Cardiac muscle cell (in vitro differentiated cells and primary cell): ENCODE measurements at places on chromosomes 6 and 20. TPM values are rescaled to one million over a fixed set of nuclear protein-coding genes. Genes with fewer than 3 reads are reported as not detected.
A peak's percentile ranks its signal among the peaks of the same experiment; 100 is the strongest.

- no peak for DNase-seq
Observed at GRCh38 chr20:25076731-25077609, 5.0 kb downstream of the VSX1 start.

DNA sequence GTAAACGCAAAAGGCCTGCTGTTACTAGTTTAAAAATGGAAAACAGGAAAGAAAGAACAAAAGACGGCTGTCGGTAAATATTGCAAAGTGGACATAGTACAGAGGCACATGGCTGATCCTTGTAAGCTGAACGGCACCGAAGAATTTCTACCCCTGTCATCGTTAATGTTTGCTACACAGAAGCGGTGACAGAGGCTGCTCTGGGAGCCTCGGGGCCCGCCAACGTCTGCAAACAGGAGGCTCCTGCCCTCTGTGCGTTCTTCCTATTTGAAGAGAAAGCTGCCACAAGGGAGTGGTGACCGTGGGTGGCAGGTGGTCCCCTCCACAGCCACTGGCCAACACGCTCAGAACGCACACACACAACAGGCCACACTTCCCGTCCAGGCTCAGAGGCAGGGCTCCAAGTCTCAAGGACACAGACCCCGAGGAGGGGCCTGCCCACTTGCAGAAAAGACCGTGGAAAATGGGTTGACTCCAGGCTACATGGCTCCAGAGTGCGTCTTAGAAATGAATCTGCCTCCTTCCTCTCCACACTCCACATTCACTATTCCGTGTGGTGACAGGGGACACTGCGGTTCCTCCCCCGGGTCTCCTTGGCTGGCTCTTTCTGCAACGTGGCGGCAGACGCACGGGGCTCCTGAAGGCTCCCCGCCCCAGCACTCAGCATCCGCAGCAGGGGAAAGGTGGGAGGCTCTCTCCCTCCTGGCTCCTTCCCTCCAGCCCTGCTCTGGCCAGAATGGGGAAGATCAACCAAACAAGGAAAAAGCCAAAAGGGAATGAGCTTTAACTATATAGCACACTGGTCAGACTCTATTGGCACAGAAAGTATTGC is 64.5 kb downstream of the GMPR start:
- peak; percentile 27 for DNase-seq

The SFTA2 gene
- not detected in 2 replicates for total RNA-seq

- no peak for DNase-seq
Observed at GRCh38 chr20:34089655-34090345, 22.2 kb downstream of the EIF2S2 start.

DNA sequence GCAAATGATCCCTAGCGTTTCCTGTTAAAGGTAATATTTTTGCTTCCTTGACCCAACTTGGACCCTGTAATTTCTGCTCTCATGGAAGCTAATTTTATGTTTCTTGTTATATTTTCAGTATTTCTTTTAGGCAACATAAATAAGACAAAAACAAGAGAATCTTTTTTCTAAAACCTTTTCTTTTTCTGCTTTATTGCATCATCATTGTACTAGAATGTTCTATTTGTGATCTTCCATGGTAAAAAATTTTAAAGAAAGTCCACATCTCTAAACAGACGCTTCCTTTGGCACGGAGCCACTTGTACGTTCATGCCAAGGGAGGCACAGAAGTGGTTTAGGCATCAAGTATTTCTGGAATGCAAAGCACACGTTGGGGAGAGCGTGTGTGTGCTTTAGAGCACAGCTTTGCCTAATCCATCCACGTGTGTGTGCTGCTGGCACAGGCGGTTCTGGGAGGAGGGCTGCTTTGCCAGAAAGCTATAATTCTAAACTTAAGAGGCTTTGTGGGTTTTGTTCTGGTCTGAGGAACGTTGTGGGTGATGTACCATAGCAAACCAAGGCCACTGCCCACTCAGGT is 98.3 kb downstream of the SASH1 start:
- DNase-seq, result peak; percentile 98

- no peak for DNase-seq
Observed at GRCh38 chr20:34445177-34446065, 70.8 kb upstream of the DYNLRB1 start.

DNA sequence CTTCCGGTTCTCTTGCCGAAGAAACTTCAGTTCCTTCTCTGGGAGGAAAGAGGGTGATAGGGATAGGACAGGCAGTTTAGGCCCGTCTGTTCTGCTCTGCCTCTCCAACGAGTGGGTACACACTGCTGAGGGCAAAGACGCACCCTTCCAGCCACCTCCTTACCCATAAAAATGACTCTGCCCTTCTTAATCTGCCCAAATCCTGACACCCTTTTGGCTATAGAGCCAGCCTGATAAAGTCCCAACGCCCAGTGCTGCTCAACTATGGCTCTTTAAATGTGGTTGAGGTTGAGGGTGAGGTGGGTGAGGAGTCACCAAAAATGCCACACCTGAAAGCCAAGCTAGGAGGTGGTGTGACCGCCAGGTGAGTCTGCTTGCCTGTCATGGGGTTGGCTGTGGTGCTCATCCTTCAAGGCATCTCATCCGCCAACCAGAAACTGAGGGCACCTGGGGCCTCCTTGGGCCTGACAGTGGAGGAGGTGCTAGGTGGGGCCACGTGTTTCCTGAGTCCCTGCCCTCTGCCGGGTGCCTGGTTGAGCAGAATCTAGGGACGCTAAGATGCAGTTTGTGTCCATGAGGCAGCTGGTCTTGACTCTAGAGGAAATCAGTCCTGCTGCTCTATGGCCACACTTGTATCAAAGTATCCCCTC is 16.3 kb downstream of the CCDC167 start:
- no peak for DNase-seq

GRCh38 chr20:49811825-49812506 is 662 bp upstream of the SLC9A8 start:
- DNase-seq, result no peak

The CFAP61 gene
- total RNA-seq, result not detected in 2 replicates

DNA sequence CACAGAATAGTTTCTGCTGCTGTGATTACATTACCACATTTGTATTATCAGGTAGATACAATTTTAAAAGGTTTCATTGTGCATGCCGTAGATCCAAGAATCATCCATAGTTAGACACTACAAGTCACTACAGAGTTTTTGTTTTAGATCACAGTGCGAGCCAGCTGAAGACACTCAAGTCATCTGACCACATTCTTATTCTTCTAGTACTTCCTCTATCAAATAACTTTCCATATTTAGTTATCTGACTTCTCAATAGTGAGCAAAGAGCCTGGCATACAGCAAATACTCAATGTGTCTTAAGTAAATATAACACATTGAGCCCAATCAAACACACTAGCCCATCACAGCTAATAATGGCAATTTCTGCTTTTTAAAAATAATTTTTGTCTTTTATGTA is 195.4 kb downstream of the ASCC3 start:
- DNase-seq, result no peak

DNA sequence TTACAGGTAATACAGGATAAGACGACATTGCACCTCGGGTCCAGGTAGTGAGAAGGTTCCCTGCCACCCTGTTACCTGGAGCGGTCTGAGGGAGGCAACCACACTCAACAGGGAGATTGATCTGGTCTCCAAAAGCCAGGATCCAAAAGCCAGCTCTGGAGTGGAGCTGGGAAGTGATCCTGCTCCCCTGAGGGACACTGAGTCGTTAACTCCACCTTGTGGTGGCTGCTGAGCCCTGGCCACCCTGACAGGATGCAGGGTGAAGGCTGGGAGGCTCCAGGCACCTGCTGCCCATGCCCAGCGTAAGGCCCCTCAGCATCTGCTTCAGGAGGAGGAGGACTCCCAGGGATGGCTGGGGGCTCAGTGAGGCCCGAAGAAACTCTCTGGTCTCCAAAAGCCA is 38.7 kb upstream of the SLC22A2 start:
- DNase-seq, result peak; percentile 4

GRCh38 chr6:135094403-135094821 is 39.8 kb upstream of the HBS1L start:
- no peak for DNase-seq

GRCh38 chr6:135519348-135519747 is 21.8 kb upstream of the AHI1 start:
- DNase-seq, result no peak

- DNase-seq, result no peak
Observed at GRCh38 chr6:118216751-118217150, 309.7 kb downstream of the SLC35F1 start.

- no peak for DNase-seq
Observed at GRCh38 chr20:2518558-2518957, 9.8 kb upstream of the ZNF343 start.

DNA sequence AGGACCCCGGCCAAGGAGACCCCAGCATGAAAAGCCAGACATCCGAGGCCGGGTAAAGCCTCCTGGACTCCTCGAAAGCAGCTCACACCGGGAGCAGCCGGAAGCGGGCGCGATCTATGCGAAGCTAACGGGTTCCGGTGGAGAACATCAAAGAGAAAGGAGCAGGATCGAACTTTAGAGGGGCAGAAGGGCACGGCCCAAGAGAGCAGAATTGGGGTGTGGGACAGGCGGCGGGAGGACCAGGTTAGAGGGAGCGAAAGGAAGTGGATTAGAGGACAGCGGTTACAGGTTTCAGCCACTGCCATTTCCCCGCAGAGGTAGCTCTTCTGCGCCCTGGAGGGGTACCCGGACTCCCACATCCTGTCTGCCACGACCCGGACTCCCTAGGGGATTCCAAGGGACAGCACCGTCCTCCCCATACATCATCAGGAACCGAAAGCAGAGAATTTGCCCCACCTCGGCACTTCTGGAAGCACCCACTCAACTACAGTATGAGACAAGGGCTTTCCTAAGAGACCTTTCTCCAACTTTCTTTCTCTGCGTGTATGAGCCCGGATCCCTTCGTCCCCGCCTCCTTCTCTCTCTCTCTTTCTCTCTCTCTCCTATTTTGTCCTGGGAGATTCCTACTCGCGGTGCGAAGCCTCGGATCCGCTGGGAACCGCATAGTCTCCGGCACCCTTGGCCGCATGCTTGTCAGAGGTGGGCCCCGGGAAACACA is 507 bp upstream of the VGLL2 start:
- DNase-seq, result peak; percentile 16

DNA sequence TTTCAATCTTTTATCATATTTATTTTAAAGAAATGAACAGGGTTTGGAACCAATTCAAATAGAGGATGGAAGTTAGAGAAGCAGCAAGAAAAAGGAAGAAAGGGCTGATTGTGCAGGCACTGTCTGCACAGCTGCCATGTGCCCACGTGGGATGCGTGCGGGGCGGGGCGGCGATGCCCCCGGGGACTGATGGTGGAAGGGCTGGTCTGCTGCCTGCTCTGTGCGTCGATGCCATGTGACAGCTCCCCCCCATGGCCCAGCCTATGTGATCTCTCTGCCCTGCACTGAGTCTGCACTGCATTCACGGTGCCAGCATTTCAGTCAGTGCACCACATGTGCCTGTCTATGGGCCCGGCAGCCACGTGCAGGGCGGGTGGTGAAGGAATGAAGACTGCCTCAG is 96.4 kb downstream of the IRF4 start:
- no peak for DNase-seq

GRCh38 chr20:38243709-38244020 is 16.9 kb downstream of the KIAA1755 start:
- DNase-seq, result no peak

- DNase-seq, result peak; percentile 52
Observed at GRCh38 chr6:159788753-159789376, 537 bp downstream of the TCP1 start.

DNA sequence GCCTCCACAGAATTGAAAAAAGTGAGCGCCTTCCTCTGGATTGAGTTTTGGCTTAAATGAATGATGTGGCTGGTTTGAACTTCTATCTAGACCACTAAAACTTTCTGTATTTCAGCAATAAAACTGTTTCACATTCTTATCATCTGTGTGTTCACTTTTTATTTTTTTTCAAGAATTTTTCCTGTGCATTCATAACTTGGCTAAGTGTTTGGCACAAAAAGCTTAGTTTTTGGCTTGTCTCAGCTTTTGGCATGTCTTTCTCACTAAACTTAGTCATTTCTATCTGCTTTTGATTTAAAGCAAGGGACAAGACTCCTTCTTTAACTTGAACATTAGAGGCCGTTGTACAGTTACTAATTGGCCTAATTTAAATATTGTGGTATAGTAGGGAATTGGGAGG is 1015.1 kb downstream of the EPHA7 start:
- no peak for DNase-seq

GRCh38 chr6:127460465-127460864 is 1.3 kb upstream of the KIAA0408 start:
- no peak for DNase-seq

DNA sequence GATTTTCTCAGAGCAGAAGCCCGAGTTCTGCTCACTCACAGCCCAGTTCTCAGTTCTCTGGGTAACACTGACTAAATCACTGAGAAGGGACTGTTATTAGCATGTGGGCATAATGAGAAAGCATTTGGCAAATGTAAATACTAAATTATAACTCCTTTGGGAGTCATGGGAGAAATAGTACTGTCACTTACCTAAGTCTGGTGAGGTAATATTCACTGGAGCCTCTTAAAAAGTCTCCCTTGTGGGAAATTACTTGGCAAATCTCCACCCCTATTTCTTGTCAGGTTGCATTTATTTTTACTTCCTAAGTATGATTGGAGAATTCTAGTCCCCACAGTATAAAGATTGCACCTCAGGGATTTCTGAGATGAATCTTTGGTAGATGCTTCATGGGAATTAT is 254.3 kb downstream of the SLC35F1 start:
- DNase-seq, result no peak

DNA sequence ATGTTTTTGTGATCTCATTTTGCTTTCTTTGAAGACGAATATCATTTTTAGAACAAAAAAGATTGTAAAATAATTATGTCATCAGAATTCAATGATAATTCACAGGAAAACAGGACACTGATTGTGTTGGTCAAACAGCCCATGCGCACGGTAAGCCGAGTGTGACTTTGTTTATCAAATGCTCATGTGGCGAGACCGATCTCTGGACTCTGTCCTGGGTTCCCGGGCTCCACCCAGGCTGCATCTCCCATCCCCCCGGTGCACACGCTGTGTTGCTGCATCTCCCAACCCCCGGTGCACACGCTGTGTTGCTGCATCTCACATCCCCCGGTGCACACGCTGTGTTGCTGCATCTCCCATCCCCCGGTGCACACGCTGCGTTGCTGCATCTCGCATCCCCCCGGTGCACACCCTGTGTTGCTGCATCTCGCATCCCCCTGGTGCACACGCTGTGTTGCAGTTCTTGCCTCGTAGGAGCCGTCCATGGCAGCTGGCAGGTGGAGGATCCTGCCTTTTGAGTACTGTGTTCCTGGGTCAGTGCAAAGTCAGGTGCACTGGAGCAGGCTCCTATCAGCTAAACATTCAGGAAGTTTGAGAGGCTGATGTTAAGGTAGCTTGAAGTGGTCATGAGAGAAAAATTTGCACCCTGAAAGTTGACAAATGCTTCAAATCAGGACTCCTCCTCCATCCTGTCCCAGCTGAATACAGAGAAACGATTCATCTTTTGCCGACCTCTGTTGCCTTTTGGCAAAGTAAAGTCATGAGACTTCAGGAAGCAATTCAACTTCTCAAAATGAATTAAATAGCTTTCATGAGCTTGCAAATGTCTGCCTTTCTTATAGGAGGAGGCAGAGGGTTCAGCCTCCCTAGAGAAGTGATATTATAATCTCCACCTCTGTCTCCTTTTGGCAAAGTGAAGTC is 77.1 kb upstream of the FRMD1 start:
- no peak for DNase-seq

- no peak for DNase-seq
Observed at GRCh38 chr6:98587555-98587954, 246.8 kb upstream of the POU3F2 start.

The PTK6 gene
- not detected in 2 replicates for total RNA-seq

- DNase-seq, result no peak
Observed at GRCh38 chr6:115000736-115001135, 657.9 kb upstream of the HS3ST5 start.

GRCh38 chr6:11294228-11294627 is 61.8 kb upstream of the NEDD9 start:
- no peak for DNase-seq

GRCh38 chr20:53101992-53102760 is 130.0 kb downstream of the TSHZ2 start:
- DNase-seq, result no peak

The LGSN gene
- total RNA-seq, result not detected in 2 replicates
